ENCODE measurements at places on chromosomes 11 and 22.
A peak's percentile ranks its signal among the peaks of the same experiment; 100 is the strongest.

GRCh38 chr11:77167791-77168190, 39.7 kb downstream of the MYO7A start:
- H3K36me3 ChIP-seq = peaks cover 1% of the 10 kb centered on the region
- no peak overlapping the region for H3K4me3 ChIP-seq
- H3K27ac ChIP-seq = no peak overlapping the region
- no peak for DNase-seq
- H3K27me3 ChIP-seq = no peaks in the 10 kb centered on the region

GRCh38 chr11:4643076-4643475, 706 bp upstream of the OR51E1 start:
- H3K27me3 ChIP-seq = peaks cover 10% of the 10 kb centered on the region
- no peak overlapping the region for H3K4me3 ChIP-seq
- H3K27ac ChIP-seq = no peak overlapping the region
- DNase-seq = no peak
- H3K36me3 ChIP-seq = no peaks in the 10 kb centered on the region
- no peaks in the 10 kb centered on the region for H3K4me1 ChIP-seq

DNA sequence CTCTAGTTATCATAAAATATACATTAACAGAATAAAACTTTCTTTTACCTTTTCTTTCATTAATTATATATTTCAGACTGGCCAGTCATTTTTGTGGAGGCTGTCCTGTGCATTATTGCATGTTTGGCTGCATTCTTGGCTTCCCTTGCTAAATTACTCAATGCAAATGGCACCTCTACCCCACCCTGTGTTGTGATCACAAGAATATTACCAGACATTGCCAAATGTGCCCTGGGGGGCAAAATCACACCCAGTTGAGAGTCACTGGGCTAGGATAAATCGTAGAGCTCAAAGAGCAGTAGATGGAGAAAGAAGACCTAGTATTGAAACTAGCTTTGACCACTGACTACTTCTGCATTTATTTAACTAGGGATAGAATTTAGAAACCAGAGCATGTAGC, 1257.8 kb upstream of the TENM4 start:
- no peaks in the 10 kb centered on the region for H3K27me3 ChIP-seq
- no peaks in the 10 kb centered on the region for H3K36me3 ChIP-seq

DNA sequence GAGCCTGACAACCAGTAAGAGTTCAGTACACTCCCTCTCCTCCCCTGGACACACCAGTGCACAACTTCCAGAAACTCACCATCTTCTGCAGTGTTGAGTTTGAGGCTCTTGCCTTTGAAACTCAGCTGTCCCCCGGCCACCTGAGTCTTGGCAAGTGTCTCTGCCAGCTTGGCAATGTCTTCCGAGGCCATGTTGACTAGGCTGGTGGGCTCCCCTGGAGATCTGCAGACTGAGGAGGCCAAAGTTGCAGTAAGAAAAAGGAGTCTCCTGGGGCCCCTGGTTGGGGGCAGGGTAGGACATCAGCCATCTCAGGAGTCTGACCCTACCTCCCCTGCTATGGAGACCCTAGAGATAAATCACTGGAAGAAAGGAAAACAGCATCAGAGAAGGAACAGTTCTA, 5.1 kb downstream of the RANGAP1 start:
- DNase-seq = no peak
- H3K36me3 ChIP-seq = peaks cover 56% of the 10 kb centered on the region
- H3K4me1 ChIP-seq = peaks cover 18% of the 10 kb centered on the region

DNA sequence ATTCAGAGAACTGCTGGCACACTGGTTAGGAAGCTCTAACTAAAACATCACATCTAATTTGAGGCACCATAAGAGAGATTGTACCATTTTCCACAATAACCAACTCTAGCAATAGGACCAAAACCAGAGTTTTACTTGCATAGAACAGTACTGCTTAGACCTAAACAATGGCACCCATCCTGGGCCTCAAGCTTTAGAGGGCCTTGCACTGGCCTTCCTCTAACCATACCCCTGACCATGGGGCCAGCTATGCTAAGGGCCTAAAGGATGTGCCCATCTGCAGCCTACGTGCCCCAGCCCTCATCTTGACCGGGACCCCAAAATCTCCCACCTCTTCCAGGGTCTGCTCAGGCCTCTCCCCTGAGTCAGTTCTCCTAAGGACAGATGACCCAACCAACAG, 74.4 kb upstream of the ARHGAP32 start:
- H3K27me3 ChIP-seq = peaks cover 12% of the 10 kb centered on the region
- no peaks in the 10 kb centered on the region for H3K36me3 ChIP-seq
- H3K27ac ChIP-seq = no peak overlapping the region
- H3K4me3 ChIP-seq = no peak overlapping the region

DNA sequence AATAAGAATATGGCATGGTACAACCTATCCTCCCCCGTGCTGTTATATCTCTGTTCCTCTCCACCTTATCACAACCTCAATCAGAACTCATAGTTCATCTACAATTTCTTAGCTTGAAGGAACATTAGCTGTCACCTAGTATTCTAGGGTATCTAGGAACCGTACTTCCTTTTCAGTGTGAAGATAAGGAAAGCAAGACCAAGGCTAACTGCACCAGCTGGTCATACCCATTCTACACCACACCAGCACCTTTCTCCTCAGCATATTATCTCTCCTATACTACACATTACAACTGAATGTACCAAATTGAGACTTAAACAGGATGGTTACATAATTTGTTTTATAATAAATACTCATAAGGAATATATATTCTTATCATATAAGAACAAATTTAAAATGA, 73.1 kb downstream of the ARHGAP32 start:
- peaks cover 6% of the 10 kb centered on the region for H3K27me3 ChIP-seq
- no peak overlapping the region for H3K27ac ChIP-seq
- no peak overlapping the region for H3K4me3 ChIP-seq
- DNase-seq = no peak

DNA sequence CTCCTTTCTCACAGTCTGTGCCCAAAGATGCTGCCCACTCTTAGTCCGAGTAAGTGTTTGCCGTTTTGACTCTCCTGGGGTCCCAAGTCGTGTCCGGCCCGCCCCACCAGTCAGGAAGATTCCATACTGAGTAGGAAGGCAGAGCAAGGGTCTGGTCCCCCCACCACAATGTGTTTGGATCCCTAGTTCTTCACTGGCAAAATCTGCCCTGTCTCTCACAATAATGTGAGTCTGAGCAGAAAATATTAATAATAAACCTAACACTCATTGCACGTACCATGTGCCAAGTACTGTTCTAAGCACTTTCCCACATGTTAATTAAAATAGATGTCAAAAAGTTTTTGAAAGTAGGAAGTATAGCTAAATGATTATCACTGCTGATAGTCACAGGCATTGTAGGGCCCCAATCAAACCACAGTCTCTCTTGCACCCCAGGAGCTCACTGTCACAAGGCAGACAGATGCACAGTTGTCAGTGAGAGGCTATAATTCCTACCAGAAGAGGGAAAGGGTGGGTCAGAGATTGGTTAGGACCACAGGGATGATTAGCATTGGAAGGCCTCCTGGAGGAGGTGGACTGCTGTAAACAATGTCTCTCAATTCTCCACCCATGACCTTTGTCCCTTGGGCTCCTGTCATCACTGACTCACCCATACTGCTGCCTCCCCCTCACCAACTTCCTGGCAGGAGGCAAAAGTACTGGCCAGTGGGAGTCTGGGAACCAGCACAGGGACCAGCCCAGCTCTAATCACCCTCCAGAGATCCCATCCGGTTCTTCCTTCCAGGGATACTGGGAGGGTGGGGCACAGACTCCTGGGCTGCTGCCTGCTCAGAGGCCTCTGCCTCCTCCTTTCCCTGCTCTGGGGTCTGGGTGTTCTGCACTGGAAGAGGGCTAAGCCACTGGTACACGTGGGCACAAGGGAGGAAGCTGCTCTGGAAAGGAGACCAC, 1.0 kb upstream of the POLD4 start:
- H3K4me3 ChIP-seq = peak overlapping the region; percentile 89
- peak overlapping the region; percentile 98 for H3K27ac ChIP-seq
- peaks cover 54% of the 10 kb centered on the region for H3K4me1 ChIP-seq

DNA sequence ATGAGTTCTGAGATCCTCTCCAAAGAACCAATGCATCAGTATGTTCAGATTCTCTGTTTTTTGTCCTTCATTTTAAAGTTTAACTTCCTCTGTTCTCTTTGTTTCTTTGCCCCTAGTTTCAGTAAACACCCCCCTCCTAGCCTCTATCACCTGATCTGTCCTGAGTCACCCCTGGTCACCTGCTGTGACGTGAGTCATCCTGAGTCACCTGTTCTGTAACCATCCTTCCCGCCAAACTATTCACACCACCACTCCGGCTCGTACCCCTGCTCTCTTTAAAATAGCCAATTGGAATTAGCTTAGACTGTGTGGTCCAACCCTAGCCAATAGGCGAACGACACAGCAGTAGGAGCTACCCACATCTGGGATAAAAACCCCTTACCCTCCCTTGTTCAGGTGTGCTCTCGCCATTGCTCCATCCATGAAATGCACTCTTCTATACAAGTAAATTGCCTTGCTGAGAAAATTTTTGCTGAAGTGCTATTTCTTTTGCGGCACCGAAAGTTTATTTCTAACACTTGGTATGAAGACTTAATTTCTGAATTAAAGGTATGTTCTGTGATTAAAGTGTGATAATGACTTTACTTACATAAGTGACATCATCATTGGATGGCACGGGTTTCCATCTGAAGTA, 318.4 kb downstream of the AASDHPPT start:
- no peaks in the 10 kb centered on the region for H3K27me3 ChIP-seq
- H3K4me1 ChIP-seq = no peaks in the 10 kb centered on the region
- DNase-seq = no peak
- no peak overlapping the region for H3K27ac ChIP-seq
- H3K4me3 ChIP-seq = no peak overlapping the region

- H3K36me3 ChIP-seq = peaks cover 46% of the 10 kb centered on the region
- DNase-seq = no peak
- peak overlapping the region; percentile 89 for H3K4me3 ChIP-seq
- no peaks in the 10 kb centered on the region for H3K27me3 ChIP-seq
These were observed 1.1 kb upstream of the RPLP2 start for GRCh38 chr11:808427-809286.

Measured in central memory CD8-positive, alpha-beta T cell (primary cell).